ENCODE measurements at places on chromosomes 7 and 10.

- DNase-seq, result no peak
Observed at GRCh38 chr10:11462071-11462470, 149.4 kb downstream of the USP6NL start.

GRCh38 chr7:37193087-37193774, 255.4 kb downstream of the ELMO1 start:
- DNase-seq, result no peak

DNA sequence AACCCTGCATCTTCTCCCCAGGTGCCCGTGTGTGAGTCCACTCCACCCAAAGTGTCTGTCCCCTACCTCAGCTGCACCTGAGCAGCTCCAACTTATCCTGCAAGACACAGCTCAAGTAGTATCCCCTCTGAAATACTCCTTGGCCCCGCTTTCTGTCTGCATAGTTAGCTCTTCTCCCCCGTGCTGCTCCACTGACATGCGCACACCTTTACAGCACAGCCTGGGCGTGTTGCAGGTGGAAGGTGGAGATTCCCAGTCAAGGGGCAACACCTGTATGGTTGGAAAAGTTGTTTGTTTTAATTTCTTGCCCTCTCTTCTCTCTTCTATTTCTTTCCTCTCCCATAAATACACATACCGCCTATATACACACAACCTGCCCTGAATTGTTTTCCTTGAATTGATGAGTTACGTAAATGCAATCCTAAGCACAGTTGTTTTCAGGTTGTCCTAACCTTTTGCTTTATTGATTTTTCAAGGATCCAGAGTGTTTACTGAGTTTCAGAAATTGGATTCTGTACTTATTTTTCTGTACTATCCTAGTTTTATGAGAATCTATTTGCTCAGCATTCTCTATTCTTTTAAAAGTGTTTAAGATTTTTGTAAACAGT, 14.9 kb downstream of the MET start:
- no peak for DNase-seq

- DNase-seq, result no peak
Observed at GRCh38 chr7:155751409-155751808, 60.9 kb downstream of the SHH start.

DNA sequence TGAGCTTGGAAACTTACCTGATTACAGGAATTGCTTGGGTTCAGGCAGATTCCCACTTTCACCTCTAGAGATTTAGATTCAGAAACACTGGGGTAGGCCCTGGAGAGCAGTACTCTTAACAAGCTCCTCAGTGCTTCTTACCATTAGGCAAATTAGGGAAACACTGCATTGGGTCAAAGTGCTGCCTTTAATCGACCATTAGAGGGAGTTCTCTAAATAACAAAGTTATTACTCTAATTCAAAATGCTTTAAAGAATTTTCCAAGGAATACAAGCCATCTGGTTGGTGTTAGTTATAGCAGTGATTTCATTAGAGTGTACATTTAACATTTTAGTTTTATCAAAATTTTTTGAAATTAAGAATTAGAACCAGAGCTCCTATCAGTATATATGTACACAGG, 324.5 kb downstream of the GFRA1 start:
- no peak for DNase-seq

GRCh38 chr7:154777023-154777422, 225.9 kb downstream of the PAXIP1 start:
- DNase-seq, result no peak

- no peak for DNase-seq
Observed at GRCh38 chr7:73715648-73716317, 3.7 kb downstream of the STX1A start.

DNA sequence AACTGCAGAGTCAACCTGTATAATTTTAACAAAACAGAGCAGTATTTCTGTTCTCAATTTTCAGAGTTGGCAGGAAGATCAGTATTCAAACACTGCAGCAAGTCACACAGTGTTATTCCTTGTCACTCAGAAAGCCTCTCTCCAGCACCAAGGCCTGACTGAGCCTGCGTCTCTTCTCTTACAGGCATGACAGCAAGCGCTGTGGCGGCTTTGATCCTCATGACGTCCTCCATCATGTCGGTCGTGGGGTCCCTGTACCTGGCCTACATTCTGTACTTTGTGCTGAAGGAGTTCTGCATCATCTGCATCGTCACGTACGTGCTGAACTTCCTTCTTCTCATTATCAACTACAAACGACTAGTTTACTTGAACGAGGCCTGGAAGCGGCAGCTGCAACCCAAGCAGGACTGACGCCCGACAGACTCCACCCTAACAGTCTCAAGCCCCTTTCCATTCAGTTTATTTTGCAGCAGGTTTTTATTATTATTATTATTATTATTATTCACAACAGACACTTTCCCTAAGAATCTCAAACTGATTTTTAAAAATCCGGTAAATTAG, 28.0 kb downstream of the GUSB start:
- DNase-seq, result peak; percentile 11

GRCh38 chr7:128021366-128021765, 9.9 kb downstream of the LRRC4 start:
- DNase-seq, result no peak

- DNase-seq, result no peak
Observed at GRCh38 chr7:45129181-45129800, 17.8 kb upstream of the TBRG4 start.

DNA sequence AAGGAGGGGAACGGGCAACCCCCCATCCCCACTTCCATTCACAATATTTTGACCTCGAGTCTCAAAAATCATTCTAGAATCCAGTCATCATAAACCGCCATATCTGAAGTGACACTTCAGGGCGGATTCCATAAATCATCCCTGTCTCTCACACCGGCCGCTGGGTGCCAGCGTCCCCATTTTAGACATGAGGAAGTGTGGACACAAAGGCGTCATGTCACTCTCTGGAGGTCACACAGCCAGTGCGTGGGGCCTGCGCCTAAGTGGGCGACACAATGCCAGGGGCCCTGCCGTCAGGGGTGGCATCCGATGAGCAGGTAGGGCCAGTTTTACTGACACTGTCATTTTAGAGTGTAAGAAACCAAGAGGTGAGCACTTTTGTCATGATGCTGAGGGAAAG, 19.5 kb downstream of the KCNH2 start:
- DNase-seq, result no peak

DNA sequence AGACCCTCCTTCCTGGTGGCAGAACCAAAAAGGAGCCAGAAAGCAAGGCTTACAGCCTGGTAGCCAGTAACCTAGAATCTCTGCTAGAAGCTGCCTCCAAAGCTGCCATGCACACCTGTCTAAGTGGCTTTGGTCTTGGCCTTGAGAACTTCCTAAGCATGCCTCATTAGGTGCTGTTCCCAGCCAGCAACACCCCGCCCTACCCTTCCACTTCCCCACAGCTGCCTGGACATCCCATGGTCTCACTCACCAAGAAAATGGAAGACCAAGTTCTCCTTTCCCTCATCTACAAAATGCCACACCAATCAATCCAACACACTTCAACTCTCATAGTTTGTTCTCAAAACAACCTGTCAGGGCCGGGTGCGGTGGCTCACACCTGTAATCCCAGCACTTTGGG, 4.2 kb downstream of the PSAP start:
- DNase-seq, result no peak

DNA sequence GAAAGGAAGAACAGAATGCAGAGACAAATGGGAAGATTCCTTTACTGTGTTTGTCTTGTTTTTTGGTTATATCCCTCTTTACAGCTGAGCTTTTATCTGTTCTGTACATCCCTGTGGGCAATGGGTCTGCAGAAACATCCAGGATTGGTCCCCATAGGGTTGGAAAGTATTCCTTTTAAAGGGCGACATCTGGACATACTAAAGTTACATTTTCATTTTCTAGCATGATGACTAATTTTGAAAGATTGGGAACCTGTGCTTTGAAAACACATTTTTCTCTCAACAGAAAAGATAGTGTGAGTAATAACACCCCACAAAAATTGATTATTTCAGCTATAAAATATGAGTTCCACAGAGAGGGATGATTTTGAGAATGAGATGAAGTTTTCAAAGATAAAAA, 435.8 kb downstream of the GPAM start:
- DNase-seq, result no peak

- no peak for DNase-seq
Observed at GRCh38 chr7:49703881-49704280, 69.6 kb upstream of the VWC2 start.

DNA sequence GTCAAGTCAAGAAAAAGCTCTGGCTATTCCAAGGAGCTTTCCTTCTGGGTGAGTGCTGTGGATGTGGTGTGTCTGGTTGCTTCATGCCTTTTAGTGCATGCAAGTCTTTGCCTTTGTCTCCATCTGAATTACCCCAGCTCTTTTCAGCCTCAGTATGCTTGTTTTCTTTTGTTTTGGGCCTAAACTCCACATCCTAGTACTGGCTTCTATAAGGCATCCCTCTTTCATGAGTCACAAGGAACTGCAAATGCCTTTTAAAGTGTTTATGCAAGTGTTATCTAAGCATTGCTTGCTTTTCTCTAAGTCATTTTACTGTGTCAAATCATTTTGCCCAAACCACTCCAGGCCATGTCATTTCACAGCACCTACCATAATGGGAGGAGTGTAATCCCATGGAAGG, 132.1 kb downstream of the PLCE1 start:
- no peak for DNase-seq

- no peak for DNase-seq
Observed at GRCh38 chr10:86371116-86371515, 4.5 kb upstream of the GRID1 start.

Measured in type B pancreatic cell (in vitro differentiated cells).